ENCODE measurements at places on chromosomes 2 and 18.

GRCh38 chr2:182068811-182069210, 83.2 kb downstream of the PPP1R1C start:
- DNase-seq, result no peak

- DNase-seq, result no peak
These were observed 213.0 kb upstream of the SETBP1 start for GRCh38 chr18:44467718-44468117.

DNA sequence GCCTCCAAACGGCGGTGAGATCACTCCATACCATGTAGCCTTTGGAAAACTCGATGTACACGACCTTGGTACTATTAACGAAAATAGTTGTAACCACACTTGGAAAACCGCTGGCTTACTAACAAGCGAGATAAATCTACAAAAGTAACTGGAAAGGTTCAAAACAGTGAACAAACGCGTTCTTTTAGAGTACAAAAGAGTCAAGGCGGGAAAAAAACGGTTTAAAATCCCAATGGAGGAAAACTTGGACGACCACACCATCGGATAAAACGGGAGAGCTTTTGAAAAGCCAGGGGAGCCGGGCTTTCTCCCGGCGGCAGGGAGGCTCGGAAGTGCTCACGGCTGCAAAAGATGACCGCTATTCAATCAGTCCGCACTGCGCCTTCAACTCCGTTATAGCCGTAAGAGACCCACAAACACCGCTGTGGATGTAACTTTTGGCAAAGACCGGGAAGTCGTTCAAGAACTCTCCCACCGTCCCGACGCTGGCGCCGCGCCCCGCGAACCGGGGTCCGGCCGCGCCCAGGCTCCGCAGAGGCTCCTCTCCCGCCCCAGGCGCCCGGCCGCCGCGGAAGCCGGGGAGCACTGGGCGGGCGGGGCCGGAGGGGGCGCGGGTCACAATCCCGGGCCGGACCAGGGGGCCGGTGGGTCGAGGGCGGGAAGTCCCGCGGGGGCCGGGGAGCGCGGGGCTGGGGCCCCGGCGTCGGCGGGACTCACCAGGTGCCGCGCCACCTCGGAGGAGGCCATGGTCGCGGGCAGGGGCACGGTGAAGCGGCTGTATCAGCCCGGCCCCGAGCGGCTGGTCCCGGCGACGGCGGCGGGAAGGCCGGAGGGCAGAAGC, 465 bp downstream of the SEPTIN10 start:
- no peak for DNase-seq

- DNase-seq, result no peak
These were observed 213.3 kb downstream of the SETBP1 start for GRCh38 chr18:44893966-44894365.

- no peak for DNase-seq
These were observed 745.9 kb upstream of the ACVR2A start for GRCh38 chr2:147098940-147099339.

GRCh38 chr2:112026509-112026908, 28.6 kb upstream of the TMEM87B start:
- DNase-seq, result no peak

DNA sequence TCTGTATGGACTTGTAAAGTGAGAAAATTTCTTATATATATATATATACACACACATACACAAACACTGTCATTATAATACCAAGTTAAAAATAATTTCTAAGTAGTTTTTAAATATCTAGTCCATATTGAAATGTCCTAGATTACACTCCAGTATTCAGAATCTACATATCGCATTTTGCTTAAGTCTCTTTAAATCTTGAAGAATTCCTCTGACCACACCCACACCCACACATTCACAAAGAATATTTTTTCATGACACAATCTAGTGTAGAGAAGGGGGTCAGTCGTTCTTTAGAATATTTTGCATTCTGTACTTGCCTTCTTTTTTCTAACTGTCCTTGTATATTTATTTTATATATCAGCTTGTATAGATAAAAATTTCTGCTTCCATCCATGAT, 509.7 kb downstream of the CCDC85A start:
- DNase-seq, result no peak

- DNase-seq, result no peak
These were observed 9.3 kb downstream of the HDAC4 start for GRCh38 chr2:239391286-239392071.

DNA sequence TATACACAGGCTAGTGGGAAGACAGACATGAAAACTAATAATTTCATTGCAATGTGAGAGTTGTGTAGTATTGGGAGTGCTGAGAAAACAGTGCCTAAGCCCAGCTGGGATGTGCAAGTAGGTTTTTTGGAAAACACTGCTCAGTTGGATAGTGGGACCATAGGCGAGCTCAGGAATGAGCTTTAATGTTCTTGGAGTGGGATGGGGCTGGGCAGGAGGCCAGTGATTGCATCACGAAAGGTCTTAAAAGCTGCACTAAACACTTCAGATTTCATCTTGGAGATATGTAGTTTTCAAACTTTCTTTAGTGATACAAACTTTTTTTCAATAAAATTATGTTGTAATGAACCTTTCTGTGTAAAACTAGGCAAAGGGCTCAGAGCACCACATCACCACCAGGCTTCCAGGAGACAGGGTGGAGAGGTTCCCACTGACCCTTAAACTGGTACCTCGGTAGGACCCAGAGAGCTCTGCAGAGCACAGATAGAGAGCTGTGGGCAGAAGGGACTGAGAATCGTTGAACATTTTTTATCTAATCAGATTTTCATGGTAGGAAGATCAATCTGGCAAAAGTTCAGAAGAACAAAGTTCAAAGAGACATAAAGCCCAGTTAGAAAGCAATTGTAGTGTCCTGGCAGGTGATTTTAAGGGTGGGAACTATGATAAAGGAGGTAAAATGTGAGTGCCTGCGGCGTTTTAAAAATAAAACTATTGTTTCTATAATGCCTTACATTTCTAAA, 176.2 kb downstream of the TRABD2A start:
- DNase-seq, result no peak

- DNase-seq, result no peak
These were observed 35.8 kb upstream of the CACNB4 start for GRCh38 chr2:152134488-152135280.

GRCh38 chr2:42560899-42561298, 7.5 kb upstream of the MTA3 start:
- DNase-seq, result no peak

DNA sequence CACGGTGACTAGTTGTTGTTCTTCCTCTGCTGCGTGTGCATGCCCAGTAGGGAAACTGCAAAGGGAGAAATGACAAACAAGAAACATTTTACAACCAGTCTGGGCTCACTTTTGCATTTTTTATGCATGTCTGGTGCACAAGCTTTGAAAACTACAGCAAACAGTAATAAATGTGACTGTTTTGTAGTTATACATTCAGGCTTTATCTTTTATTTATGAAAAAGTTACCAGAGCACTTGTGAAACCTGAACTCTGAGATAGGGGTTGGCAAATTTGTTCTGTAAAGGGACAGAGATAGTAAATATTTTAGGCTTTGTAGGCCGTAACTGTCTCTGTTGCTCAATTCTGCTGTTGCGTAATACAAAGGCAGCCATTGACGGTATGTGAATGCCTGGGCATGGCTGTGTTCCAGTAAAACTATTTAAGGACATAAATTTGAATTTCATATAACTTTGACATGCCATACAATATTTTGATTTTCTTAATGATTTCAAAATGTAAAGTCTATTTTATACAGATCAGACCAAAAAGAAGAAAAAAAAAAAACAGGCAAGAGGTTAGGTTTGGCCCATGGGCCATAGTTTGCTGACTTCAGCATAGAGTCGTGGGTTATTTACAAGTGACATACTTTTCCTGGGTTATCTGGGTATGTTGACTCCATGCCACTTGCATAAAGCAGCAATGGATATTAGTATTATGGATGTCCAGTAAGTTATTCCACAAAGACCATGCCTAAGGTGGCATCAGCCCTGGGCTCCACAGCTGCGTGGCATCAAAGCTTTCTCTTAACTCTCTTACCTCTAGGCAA, 53.6 kb upstream of the EML6 start:
- DNase-seq, result no peak

DNA sequence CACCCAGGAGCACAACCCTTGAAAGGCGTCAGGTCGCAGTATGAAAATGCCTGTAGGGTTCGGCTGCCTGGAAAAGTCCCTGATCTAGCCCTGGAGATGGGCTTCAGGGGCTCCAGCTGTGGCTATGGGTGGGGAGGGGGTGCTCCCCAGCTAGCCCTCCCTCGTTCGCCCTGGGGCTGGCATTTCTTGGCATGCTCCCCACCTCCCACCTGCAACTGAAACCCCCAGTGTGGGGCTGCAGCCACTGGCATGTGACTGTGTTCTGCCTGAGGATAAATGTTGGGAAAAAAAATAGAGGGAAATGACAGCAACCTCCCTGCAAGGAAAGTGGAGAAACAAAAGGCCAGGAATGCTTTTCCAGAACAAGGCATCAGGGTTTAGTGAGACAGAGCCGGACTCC, 109.2 kb downstream of the COPS8 start:
- DNase-seq, result no peak

GRCh38 chr18:6249788-6250187, 164.9 kb downstream of the L3MBTL4 start:
- no peak for DNase-seq

GRCh38 chr2:200416878-200417277, 93.0 kb downstream of the KCTD18 start:
- no peak for DNase-seq

GRCh38 chr2:111689941-111690340, 194.1 kb downstream of the ANAPC1 start:
- no peak for DNase-seq

DNA sequence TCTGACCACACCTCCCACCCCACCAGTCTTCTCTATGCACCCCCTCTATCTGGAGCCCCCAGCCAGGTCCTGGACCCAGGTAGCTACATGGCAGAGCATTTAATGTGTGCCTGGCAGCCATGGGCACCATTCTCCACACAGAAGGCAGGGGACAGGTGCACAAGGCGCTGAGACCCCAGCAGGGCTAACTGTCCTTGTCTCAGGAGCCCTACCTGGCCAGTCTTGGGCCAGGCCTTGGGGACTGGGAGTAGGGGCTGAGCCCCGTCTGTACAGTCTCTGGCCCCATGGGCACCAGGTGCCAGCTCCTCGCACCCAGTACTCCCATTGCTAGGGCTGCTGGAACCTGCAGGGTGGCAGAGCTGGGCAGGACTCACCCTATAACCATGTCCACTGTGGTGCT, 2.9 kb downstream of the GNLY start:
- DNase-seq, result no peak

- no peak for DNase-seq
These were observed 292.3 kb upstream of the FANCL start for GRCh38 chr2:58533376-58533775.

- no peak for DNase-seq
These were observed 10.7 kb downstream of the ZBTB14 start for GRCh38 chr18:5284808-5285207.

DNA sequence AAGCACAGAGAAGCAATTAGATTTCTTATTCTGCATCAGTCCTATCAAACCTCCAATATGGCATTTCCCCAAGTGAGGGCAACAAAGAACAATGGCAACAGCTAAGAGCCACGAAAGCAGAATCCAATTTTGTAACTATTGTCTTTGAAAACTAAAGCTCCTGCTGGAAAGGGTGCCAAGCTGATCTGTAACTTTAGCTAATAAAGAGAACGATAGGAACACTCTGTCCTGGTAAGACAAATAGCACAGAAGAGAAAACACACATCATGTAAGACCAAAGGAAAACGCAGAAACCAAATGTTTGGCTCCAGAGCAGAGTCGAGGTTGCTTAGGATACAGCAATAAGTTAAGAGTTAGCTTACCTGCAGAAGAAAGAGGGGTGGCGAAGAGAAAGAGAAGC, 160.5 kb downstream of the STK39 start:
- DNase-seq, result no peak

- no peak for DNase-seq
These were observed 127.0 kb downstream of the INHBB start for GRCh38 chr2:120472891-120473309.

DNA sequence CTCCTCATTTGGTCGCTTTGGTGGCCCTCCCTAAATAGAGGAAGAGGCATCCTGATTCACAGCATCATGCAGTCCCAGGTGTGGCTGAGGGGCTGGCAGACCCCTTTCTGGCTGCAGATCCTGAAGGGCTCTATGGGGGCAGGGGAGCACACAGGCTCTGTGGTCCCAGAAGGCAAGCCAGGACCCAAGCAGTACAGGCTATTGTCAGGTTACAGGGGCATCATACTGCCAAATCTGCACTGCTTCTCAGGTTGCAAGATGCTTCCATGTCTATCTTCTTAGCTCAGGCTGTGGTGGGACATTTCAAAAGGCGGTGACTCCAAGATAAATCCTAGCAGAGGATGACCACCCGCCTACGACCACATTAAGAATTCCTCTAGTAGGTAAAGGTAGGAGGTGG, 54.3 kb downstream of the TTC32 start:
- DNase-seq, result no peak

GRCh38 chr18:45024357-45025088, 343.8 kb downstream of the SETBP1 start:
- no peak for DNase-seq

- no peak for DNase-seq
These were observed 374.5 kb upstream of the HS6ST1 start for GRCh38 chr2:128692895-128693742.

DNA sequence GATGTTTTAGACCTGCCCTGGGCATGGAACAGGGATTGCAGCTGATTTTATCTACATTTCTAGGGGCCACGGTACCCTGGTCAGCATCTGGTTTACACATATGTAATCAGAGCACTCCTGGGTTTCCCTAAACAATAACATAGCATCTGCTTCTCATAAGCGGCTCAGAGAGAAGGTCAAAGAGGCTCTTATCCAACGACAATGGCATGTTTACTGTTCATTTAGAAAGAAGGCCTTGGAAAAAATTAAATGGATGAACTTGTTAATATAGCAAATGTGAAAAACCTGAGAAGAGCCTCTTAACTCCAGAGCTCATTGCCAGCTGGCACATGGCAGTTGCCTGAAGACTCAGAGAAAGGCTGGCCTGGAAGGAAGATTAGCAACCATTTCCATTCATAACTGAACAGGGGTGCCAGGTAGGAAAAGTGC, 202.8 kb upstream of the THUMPD2 start:
- DNase-seq, result no peak

DNA sequence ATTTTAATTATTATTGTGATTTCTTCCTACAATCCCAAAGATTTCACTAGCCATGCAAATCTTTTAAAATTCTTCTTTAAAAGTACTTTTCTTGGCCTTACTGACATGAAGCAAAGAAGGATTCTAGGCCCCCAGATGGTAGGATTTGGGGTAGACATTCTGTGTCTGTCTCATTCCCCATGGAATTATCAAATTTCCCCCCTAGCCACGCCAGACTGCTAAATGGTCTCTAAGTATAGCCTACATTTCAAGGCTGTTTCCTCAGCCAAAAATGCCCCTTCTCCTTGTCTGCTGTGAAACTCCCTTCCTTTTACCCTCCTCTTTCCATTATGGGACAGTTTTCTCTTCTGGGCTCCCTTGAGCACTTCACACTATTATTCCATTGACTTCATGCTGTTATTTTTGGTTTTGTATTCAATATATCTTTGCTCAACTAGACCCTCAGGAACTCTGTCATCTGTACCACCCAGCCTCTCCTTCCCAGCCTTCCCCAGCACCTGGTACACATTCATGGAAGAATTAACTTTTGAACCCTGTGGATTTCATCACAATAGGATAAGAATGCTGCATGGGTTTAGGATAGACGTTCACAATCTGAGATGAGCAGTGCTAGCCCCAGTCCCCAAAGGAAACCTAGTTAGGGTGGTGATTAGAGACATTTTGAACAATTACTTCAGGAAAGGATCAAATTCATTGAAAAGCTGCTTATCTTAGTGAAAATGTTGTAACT, 21.5 kb upstream of the CYP1B1 start:
- no peak for DNase-seq
